ENCODE measurements at places on chromosomes 3 and 15.

GRCh38 chr3:72320955-72321303, 527.3 kb downstream of the SHQ1 start:
- DNase-seq = no peak

GRCh38 chr3:13221491-13222061, 148.3 kb upstream of the IQSEC1 start:
- DNase-seq = no peak

DNA sequence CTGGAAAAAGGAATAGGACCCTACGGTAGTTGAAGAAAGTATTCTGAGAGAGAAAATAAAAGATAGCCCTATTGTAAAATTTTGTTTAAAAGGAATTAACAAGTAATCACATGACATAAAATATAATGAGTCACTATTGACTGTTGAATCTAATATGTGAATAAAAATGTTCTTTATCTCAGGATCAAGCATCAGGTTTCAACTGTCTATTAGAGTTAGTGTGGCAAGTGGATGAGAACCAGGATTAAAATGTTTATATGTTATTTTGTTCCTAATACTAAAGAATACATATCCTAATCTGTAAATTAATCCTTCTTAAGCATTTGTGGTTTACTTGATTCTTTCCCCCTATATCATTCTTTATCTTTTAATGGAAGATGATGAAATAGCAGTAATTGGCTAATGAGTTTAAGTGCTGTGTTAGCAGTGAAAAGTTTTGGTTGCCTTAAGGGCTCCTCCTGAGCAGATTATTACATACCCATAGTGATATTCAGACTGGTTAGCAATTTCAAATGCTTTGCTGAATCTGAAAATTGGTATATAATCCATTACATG, 101.8 kb upstream of the BCHE start:
- DNase-seq = no peak

DNA sequence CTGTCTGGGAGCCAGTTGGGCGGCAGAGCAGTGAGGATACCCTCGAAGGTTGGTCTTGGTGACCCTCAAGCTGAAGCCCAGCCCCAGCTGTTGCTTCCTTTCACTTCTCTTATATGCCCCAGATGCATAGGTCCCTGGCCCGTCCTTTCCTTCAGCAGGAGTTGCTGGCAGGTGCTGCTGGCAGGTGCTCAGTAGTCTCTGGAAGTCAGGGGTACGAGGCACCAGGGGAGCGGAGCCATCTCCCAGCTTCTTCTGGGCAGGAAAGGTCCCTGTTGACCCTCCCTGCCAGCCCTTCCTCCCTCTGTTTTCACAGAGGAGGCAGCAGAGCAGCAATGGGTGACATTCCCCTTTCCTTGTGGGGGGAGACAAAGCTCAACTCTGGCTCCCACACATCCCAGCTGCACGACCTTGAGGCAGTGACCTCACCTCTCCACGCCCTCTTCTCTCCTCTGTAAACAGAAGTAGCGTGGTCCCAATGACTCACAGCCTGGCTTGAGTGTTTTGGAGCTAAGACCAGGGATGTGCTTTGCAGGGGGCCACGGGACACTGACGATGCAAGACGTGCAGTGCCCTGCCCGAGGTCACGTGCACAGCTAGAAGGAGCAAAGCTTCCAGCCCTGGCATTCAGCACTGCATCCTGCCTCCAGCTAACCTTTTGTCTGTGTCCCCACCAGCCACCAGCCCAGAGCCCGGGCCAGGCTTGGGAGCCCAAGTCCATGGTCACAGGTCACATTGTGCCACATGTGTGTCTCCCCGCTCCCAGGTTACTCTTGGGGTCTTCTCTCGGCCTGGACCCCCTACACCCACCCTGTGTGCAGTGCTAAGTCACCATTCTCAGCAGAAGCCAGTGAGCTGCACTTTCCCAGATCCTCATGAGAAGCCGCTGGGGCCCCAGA, 49.7 kb downstream of the SLC6A6 start:
- DNase-seq = peak; percentile 63

DNA sequence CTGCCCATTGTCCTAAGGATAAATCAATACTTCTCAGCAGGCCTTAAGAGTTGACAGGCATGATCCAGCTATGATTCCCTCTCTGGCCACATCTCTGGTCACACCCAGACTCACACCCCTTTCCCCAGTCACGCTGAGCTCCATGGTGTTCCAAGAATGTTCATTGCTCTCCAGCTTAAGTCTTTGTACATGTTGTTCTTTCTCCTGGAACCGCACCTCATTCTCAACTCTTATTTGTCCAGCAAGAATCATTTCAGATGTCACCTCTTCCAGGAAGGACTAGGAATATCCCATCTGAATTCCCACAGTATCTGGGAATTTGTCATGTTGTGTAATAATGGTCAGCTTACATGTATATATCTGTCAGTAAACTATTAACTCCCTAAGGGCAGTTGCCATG, 118.3 kb upstream of the GALNT15 start:
- DNase-seq = no peak

- DNase-seq = no peak
Observed at GRCh38 chr3:72964633-72965032, 32.0 kb upstream of the PPP4R2 start.

DNA sequence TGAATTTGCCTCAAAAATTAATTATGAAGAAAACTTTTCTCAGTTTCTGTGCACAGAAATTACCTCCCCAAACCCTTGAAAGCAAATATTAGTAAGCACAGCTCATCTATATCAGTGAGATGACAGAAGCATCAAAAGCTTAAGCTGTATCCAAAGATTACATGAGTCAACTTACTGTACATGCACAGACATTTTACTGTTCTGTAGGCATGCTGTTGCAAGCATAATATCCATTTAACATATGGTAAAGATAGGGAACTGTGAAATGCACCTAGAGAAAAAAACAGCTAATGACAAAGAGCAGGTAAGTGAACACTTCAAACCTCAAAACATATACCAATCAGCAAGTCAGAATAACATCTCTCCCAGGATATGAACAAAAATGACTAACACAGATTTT, 20.9 kb downstream of the SHOX2 start:
- DNase-seq = no peak

- no peak for DNase-seq
Observed at GRCh38 chr3:188449421-188449820, 295.5 kb downstream of the LPP start.

DNA sequence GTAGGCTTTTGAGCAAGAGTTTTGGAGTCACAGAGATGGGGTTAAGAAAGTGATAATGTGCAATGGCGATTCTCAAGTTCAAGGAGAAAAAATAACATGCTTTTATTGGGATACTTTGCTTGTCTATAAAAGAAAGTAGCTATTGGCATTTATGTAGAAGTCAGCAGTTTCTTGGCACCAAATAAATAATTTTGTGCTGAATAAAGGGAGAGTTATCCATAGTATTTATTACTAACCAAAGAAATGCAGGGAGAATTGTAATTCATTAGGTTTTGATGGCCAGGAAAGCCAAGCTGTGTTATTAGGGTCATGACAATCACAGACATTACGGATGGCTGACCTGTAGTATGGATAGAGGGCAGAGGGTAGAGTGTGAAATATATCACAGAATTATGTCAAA, 33.1 kb downstream of the BTD start:
- no peak for DNase-seq

GRCh38 chr3:4322635-4323034, 19.5 kb downstream of the SETMAR start:
- DNase-seq = peak; percentile 49
